ENCODE measurements at places on chromosomes 3 and 15. TPM values are rescaled to one million over a fixed set of nuclear protein-coding genes. Genes with fewer than 3 reads are reported as not detected.

Gene KCNMB2
- not detected for total RNA-seq

Gene SKOR1
- not detected for total RNA-seq

GRCh38 chr3:1087066-1087560 is 5.7 kb upstream of the CNTN6 start:
- no peak overlapping the region for H3K27ac ChIP-seq
- no peaks in the 10 kb centered on the region for H3K4me1 ChIP-seq
- no peaks in the 10 kb centered on the region for H3K36me3 ChIP-seq
- no peak for DNase-seq
- H3K4me3 ChIP-seq: no peak overlapping the region

- no peaks in the 10 kb centered on the region for H3K4me1 ChIP-seq
- H3K27me3 ChIP-seq: no peaks in the 10 kb centered on the region
- H3K4me3 ChIP-seq: no peak overlapping the region
- H3K36me3 ChIP-seq: no peaks in the 10 kb centered on the region
- DNase-seq: no peak
Measured at GRCh38 chr3:78613421-78613879, 1154.3 kb downstream of the ROBO1 start.

DNA sequence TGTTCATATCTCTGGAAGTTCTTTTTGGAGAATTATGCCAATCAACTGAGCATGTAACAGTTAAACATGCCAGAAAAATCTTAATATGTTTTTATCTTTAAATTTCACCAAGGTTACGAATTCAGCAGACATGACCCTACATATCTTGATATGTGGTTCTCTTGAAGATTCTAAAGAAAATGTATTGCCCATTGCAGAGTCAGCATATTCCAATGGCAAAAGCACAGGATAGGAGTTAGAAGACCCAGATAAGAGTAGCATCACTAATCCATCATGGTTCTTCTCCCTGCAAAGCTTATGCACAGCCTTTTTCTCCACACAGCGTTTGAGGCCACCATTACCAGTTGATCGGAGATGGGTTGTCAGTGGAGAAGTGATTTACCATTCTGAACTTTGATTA is 402.8 kb downstream of the EPHB1 start:
- DNase-seq: no peak
- no peaks in the 10 kb centered on the region for H3K36me3 ChIP-seq
- H3K27me3 ChIP-seq: no peaks in the 10 kb centered on the region
- no peaks in the 10 kb centered on the region for H3K4me1 ChIP-seq

Gene CHMP2B
- total RNA-seq: 34.8 TPM

Gene IQCF6
- total RNA-seq: not detected

GRCh38 chr3:190854062-190854461 is 8.4 kb downstream of the GMNC start:
- H3K27ac ChIP-seq: no peak overlapping the region
- no peak for DNase-seq
- no peaks in the 10 kb centered on the region for H3K36me3 ChIP-seq
- H3K4me3 ChIP-seq: no peak overlapping the region
- no peaks in the 10 kb centered on the region for H3K4me1 ChIP-seq

Gene MBD4
- 16.9 TPM for total RNA-seq

DNA sequence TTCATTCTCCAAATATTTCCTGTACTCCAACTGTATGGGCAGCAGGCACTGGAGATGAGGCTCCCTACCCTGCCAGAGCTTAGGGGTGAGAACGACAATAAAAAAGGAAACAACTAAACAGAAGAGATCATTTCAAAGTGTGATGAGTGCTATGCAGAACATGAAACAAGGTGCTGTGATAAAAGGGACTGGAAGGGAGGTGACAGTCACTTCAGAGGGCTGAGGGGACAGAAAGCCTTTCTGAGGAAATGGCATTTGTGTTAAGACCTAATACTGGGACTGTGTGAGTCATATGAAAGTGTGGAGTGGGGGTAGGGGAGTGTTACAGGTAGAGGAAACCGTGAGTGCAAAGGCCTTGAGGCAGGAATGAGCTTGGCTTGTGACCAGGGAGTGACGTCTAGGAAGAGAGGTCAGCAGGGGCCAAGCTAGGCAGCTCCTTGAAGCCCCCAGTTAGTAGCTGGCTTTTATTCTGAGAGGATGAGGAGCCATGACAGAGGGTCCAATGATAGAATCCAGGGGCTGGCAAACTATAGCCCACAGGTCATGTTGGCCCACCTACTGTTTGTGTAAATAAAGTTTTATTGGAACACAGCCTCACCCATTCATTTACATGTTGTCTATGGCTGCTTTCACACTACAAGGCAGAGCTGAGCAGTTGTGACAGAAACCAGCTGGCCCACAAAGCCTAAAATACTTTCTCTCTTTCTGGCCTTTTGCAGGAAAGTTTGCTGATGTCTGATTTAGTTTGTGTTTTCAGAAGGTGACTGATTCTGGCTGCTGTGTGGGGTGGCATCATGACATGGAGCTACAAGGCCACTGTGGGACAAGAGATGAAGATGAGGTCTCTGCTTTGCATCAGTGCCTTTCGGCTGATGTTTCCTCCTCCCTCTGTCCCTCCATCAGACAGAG is 56.6 kb downstream of the LSM3 start:
- no peaks in the 10 kb centered on the region for H3K27me3 ChIP-seq
- H3K36me3 ChIP-seq: no peaks in the 10 kb centered on the region
- H3K4me1 ChIP-seq: no peaks in the 10 kb centered on the region
- H3K27ac ChIP-seq: no peak overlapping the region
- DNase-seq: no peak

Gene GOLGA8J
- total RNA-seq: not detected

DNA sequence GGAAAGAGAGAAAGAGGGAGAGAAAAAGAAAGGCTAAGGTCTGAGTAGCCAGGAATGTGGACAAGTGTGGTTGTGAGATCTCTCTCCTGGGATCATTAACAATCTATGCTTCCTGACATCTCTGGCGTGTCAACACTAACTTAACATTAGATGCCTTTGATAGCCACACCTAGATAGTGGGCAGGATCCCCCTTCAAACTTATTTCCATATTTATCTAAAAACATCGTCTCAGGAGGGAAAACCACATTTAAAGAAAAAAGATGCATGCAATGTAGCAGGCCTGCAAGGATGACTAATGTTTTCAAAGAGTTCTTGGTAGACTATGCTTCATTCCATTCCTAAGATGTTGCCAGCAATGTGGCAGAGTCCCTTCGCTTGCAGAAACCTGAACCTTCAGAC is 80.9 kb downstream of the MLH1 start:
- H3K27ac ChIP-seq: no peak overlapping the region
- DNase-seq: no peak
- H3K36me3 ChIP-seq: peaks cover 29% of the 10 kb centered on the region
- H3K27me3 ChIP-seq: no peaks in the 10 kb centered on the region

Gene RFT1
- total RNA-seq: 10.2 TPM

DNA sequence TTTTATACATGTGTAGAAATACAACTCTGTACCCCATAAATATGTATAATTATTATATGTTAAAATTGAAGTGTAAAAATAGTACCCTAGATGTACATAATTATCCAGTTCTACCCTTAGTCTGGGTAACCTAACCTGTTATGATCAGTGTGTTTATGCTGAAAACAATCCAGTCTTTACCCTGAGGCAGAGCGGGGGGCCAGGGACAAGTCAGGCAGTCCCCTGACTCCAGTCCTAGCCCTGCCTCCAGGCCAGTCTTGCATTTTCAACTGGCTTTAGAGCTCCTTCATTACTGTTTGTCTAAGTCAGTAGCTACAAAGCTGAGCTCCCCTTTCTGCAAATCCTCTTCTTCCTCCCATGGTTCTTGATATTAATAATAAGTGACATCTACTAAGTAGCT is 3.1 kb downstream of the MESD start:
- no peak overlapping the region for H3K27ac ChIP-seq
- no peaks in the 10 kb centered on the region for H3K36me3 ChIP-seq
- DNase-seq: no peak

- H3K27ac ChIP-seq: no peak overlapping the region
- no peaks in the 10 kb centered on the region for H3K27me3 ChIP-seq
- H3K4me3 ChIP-seq: no peak overlapping the region
- H3K36me3 ChIP-seq: no peaks in the 10 kb centered on the region
Measured at GRCh38 chr3:151011427-151011826, 38.9 kb upstream of the CLRN1 start.

Gene ACP3
- not detected for total RNA-seq

Gene CHRD
- 19.5 TPM for total RNA-seq

Gene ERICH6
- total RNA-seq: not detected

Gene TGM4
- total RNA-seq: not detected

DNA sequence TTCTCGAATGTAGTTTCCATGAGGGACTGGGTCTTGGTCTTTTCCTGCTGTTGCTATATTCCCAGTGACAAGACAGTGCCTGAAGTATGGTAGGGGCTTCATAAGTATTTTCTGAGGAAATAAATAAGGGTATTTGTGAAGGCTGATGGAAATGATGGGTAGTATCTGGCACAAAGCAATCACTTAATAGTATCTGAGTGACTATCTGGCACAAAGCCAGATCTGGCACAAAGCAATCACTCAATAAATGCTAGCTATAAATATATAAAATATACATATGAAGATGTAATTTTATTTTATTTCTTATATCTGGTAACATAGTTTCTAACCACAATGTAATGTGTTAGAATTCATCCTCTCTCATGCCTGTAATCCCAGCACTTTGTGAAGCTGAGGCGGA is 20.7 kb upstream of the PROK2 start:
- no peaks in the 10 kb centered on the region for H3K36me3 ChIP-seq
- no peaks in the 10 kb centered on the region for H3K4me1 ChIP-seq
- H3K4me3 ChIP-seq: no peak overlapping the region
- no peak overlapping the region for H3K27ac ChIP-seq
- H3K27me3 ChIP-seq: no peaks in the 10 kb centered on the region
- DNase-seq: no peak

Gene MUC4
- total RNA-seq: 0.20 TPM

DNA sequence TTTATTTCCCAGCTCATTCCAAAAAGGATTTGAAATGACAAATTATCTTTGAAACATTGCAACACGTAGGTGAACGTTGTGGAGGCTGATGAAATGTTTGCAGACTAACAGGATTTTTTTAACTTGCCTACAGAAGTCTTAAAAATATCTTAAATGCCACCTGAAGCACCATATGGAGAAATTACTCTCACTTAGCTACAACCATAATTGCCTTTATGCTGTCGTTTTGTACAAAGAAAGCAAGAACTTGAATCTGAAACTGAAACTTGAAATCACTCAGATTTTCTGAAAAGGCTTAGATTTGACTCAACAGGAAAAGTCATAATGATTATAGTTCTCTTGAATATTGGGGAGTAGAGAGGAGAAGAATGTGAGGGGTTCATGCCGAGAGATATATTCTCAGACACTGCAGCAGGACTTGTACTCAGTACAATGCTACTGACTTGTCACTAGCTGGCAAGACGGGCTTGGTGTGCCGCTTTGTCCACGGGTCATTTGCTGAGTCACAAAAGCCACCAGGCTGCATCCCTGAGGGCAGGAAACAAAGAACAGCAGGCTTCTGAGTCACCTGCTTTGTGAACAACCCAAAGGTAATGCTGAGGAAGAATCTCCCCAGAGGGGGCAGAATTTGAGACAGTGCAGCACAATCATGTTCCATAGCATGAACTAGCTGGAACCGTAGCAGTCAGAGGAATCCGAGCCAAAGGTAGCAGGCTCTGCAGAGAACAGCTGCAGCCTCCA is 7.1 kb upstream of the FMN1 start:
- no peaks in the 10 kb centered on the region for H3K36me3 ChIP-seq
- no peaks in the 10 kb centered on the region for H3K27me3 ChIP-seq
- peak overlapping the region; percentile 49 for H3K27ac ChIP-seq
- peaks cover 7% of the 10 kb centered on the region for H3K4me1 ChIP-seq
- peak; percentile 67 for DNase-seq

Gene MYO5A
- 3.3 TPM for total RNA-seq
